ENCODE measurements at places on chromosomes 3 and 15.

GRCh38 chr3:139909811-139910210 is 25.2 kb upstream of the CLSTN2 start:
- no peak for DNase-seq

- no peak for DNase-seq
Observed at GRCh38 chr3:64928683-64929082, 240.9 kb upstream of the ADAMTS9 start.

DNA sequence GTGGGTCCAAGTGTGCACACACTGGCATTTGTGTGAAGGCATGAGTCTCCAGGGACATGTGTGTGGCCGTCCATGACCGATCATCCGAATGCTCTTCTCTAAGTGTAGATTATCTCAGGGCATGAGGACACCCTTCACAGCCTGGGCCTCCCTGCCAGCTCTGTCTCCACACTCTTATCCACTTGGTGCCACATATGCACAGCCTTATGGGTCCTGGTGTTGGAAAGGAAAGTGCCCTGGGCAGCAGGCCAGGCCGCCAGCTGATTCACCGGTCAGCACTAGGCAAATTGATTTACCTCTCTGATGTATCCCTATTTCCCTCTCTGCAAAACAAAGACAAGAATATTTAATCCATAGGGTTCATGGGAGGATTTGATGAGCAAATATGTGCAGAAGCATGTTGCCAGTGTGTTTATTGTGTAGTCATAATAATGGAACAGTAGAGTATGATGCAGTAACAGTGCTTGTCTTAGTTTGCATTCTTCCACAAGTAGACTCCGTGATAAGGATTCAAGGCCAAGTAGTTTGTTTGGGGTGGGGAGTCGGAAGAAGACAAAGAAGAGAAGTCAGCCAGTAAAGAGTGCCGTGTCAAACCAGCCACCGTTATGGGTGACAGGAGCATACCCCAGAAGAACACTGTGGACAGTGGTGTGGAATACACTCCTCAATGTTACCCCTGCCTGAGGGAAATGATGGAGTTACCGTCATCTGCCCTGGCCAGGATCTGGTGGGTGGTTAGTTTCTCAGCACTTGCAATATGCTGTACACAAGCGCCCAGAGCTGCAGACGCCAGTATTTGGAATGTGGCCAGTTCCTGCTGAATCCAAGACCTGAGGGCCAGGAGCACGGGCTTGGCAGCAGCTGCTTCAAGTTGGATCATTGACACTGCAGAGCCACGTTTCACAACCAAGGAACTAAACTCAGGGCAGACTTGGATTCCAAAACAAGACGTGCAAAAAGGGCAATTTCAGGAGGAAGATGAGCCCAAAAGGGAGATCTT is 85.1 kb downstream of the MTHFS start:
- no peak for DNase-seq

DNA sequence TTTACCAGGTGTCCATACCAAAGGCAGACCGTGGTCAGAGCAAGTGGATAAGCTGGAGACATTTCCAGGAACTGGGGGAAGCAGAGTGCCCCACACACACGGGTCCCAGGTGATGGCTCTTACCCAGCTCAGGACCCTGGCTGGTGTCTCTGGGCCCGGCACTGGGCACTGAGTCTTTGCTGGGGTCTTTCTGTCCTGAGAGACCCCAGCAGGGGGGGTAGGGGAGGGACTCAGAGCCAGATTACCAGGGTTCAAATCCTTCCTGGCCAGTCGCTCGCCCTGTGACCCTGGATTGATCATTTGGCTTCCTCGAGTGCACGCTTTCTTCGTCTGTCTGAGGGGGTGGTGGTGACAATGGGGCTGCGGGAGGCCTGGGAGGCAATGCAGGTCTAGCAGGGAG is 95.7 kb downstream of the PLXNA1 start:
- no peak for DNase-seq

- no peak for DNase-seq
Observed at GRCh38 chr3:129211772-129212171, 28.1 kb upstream of the CNBP start.

GRCh38 chr3:164608554-164609276 is 469.6 kb downstream of the SI start:
- no peak for DNase-seq

GRCh38 chr3:54756330-54756731 is 171.5 kb downstream of the LRTM1 start:
- no peak for DNase-seq

GRCh38 chr3:72977060-72977808 is 19.4 kb upstream of the PPP4R2 start:
- peak; percentile 76 for DNase-seq

DNA sequence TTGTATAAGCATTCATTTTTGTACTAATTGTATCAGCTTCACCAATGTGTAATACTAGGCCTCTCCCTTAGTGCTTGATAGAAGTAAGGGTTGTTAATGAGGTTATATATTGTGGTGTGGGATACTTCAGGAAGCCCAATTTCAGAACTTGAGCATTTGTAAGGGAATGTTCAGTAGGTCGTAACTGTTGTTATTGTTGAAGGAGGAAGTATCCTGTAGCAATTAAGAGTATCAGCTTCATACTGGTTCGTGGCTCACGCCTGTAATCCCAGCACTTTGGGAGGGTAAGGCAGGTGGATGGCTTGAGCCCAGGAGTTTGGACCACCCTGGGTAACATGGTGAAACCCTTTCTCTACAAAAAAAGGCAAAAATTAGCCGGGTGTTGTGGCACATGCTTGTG is 30.6 kb downstream of the IQGAP1 start:
- DNase-seq: no peak

Data from GF-D8 (cell line).